CD8-positive, alpha-beta memory T cell (primary cell): ENCODE measurements at places on chromosomes 13 and 19. TPM values are rescaled to one million over a fixed set of nuclear protein-coding genes. Genes with fewer than 3 reads are reported as not detected.

DNA sequence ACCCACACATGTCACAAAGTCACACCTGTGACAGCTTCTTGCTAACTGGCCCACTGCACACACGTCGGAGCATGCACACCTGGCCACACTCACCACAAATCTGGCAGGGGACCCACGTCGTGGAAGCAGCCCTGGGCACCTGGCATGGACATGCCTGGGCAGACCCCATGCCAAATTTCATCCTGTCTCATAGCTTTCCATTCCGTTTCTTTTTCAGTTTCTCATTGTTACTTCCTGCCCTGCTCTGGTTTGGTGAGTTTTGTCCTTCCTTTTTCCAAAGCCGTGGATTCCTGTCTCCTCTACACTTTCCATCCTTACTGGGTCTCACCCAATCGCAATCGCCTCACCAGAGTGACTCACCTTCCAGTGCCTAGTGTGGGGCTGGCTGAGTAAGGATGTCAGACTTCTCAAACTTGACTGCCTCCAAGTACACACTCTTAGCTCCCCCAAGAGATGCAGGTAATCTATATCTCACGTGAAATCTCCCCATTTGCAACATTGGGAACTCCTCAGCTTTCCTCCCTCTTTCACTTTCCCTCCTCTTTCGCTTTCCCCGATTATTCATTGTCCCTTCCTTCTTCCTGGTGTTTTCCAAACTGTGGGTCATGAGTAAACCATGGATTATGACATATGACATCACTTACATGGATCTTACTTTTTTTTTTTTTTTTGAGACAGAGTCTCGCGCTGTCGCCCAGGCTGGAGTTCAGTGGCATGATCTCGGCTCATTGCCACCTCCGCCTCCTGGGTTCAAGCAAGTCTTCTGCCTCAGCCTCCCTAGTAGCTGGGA lies 1.6 kb upstream of the BBC3 start:
- no peaks in the 10 kb centered on the region for H3K27me3 ChIP-seq
- no peak for DNase-seq

GRCh38 chr13:97570442-97570841 lies 136.5 kb downstream of the RAP2A start:
- no peaks in the 10 kb centered on the region for H3K27me3 ChIP-seq
- H3K27ac ChIP-seq, result no peak overlapping the region
- no peak overlapping the region for H3K4me3 ChIP-seq
- DNase-seq, result no peak

DNA sequence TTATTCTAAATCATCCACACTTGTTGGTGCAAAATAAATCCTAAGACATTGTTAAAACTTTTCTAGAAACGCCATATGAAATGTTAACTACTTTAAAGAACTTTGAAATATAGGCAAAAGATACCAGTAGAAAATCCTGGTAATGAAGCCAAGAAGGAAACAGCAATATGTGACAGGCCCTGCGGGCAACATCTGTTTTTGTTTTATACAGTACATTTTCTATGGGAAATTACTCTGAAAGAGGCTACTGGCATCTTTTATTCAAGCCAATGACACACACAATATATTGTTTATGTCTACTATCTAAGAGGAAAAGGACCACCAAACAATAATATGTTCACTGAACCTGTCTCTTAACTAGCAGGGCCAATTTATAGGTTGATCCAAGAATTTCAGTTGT lies 829.7 kb downstream of the PCDH17 start:
- no peaks in the 10 kb centered on the region for H3K4me1 ChIP-seq
- no peak for DNase-seq
- no peak overlapping the region for H3K27ac ChIP-seq
- no peaks in the 10 kb centered on the region for H3K36me3 ChIP-seq

- H3K27me3 ChIP-seq, result peaks cover under 1% of the 10 kb centered on the region
- DNase-seq, result no peak
- no peaks in the 10 kb centered on the region for H3K4me1 ChIP-seq
Measured at GRCh38 chr19:33677745-33678426, 56.1 kb downstream of the CHST8 start.

GRCh38 chr13:67004511-67004910 lies 225.6 kb downstream of the PCDH9 start:
- H3K36me3 ChIP-seq, result no peaks in the 10 kb centered on the region
- no peak overlapping the region for H3K27ac ChIP-seq
- H3K4me1 ChIP-seq, result no peaks in the 10 kb centered on the region
- DNase-seq, result no peak
- H3K27me3 ChIP-seq, result no peaks in the 10 kb centered on the region

DNA sequence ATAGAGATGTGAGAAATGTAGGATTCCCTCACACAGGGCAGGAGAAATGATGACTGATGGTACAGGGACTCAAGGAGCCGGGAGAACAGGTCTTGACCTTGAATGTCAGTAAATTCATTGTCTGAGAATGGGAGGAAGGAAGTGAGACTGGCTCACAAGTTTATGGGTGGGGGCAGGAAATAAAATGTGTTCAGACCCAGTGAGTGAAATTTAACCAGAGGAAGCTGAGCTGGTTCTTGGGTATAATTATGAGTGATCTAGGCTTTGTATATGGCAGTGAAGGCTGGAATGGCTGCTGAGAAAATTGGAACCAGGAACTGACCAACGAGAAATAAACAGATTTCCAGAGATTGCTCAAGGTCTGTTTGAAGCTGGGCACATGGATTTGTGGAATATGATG lies 6.3 kb upstream of the IGSF23 start:
- H3K4me1 ChIP-seq, result peaks cover 10% of the 10 kb centered on the region
- H3K4me3 ChIP-seq, result no peak overlapping the region
- DNase-seq, result peak; percentile 2
- no peaks in the 10 kb centered on the region for H3K36me3 ChIP-seq

DNA sequence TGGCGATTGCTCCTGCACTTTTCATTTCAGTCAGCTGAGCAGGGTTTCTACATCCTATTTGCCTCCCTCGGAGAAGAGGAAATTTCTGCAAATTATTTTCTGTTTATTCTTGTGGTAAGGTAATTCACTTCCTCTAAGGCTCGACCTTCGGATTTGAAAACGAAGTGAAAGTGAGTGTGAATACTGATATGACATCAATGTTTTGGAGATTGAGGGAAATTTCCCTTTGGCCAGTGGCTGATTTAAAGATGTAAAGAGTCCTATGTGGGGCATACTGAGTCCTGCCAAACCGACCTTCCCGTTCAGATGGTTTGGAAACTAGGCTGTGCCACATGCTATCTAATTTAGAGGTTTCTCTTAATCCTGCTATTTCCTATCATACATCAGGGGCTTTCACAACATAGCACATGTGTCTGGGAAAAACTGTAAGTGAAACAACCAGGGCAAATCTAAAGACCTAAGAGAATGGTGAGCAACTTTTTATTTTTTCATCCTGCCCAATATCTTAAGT lies 112.3 kb downstream of the POSTN start:
- DNase-seq, result no peak
- H3K27ac ChIP-seq, result no peak overlapping the region
- no peak overlapping the region for H3K4me3 ChIP-seq
- H3K36me3 ChIP-seq, result no peaks in the 10 kb centered on the region
- H3K27me3 ChIP-seq, result no peaks in the 10 kb centered on the region

- no peaks in the 10 kb centered on the region for H3K27me3 ChIP-seq
- H3K4me3 ChIP-seq, result no peak overlapping the region
- no peak overlapping the region for H3K27ac ChIP-seq
- DNase-seq, result no peak
Measured at GRCh38 chr13:44819245-44819644, 170.0 kb downstream of the NUFIP1 start.

- H3K27ac ChIP-seq, result no peak overlapping the region
- DNase-seq, result no peak
- no peaks in the 10 kb centered on the region for H3K4me1 ChIP-seq
- H3K27me3 ChIP-seq, result no peaks in the 10 kb centered on the region
- no peaks in the 10 kb centered on the region for H3K36me3 ChIP-seq
- H3K4me3 ChIP-seq, result no peak overlapping the region
Measured at GRCh38 chr13:109971006-109971405, 184.6 kb upstream of the IRS2 start.

DNA sequence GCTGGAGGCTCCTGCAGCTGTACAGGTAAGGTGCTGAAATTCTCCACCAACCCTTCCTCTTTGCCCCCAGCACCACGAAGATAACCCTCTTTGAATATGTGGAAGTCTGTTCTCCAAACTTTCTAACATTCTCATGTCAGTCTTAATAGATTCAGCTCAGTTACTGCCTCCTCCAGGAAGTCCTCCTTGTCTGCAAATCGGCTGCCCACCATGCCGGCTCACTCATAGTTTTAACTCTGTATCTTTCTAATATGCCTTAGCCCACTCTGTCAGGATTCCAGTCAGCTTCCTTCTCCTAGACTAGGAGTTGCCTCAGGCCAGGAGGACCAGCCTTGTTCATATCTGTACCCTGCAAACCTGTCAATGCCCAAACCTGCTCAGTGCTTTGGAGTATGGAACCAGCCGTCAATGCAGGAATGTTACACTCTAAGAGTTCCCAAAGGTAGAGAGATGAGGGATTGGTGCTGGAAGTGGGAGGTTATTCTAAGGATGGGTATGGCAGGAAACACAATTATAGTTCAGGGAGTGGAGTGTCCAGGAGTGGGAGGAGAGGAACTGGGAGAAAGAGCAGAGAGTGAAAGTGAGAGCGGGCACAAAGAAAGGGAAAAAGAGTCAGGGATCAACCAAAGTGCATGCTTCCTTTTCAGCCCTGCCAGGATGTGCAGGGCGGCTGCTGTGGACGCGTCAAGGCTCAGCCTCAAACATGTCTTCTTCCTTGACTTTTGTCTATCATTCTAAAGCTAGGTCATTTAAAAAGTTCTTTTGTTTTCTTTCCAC lies 38.0 kb upstream of the ALOX5AP start:
- no peak overlapping the region for H3K4me3 ChIP-seq
- no peak for DNase-seq
- no peaks in the 10 kb centered on the region for H3K36me3 ChIP-seq
- no peaks in the 10 kb centered on the region for H3K27me3 ChIP-seq

- H3K4me1 ChIP-seq, result no peaks in the 10 kb centered on the region
- H3K4me3 ChIP-seq, result no peak overlapping the region
- H3K27me3 ChIP-seq, result no peaks in the 10 kb centered on the region
- DNase-seq, result no peak
- no peaks in the 10 kb centered on the region for H3K36me3 ChIP-seq
Measured at GRCh38 chr13:26806891-26807290, 46.3 kb upstream of the GPR12 start.

GRCh38 chr19:35938282-35939224 lies 2.4 kb downstream of the LRFN3 start:
- peaks cover 37% of the 10 kb centered on the region for H3K4me1 ChIP-seq
- no peak for DNase-seq
- H3K4me3 ChIP-seq, result peak overlapping the region; percentile 71
- H3K36me3 ChIP-seq, result no peaks in the 10 kb centered on the region
- H3K27ac ChIP-seq, result no peak overlapping the region
- no peaks in the 10 kb centered on the region for H3K27me3 ChIP-seq

GRCh38 chr13:114112826-114113322 lies 19.5 kb downstream of the RASA3 start:
- no peak overlapping the region for H3K4me3 ChIP-seq
- no peak overlapping the region for H3K27ac ChIP-seq
- H3K4me1 ChIP-seq, result peaks cover 82% of the 10 kb centered on the region
- H3K27me3 ChIP-seq, result no peaks in the 10 kb centered on the region
- DNase-seq, result no peak

GRCh38 chr19:55269299-55269698 lies 10.5 kb upstream of the PPP6R1 start:
- H3K27ac ChIP-seq, result no peak overlapping the region
- peaks cover 10% of the 10 kb centered on the region for H3K36me3 ChIP-seq
- H3K4me3 ChIP-seq, result no peak overlapping the region
- no peaks in the 10 kb centered on the region for H3K4me1 ChIP-seq

DNA sequence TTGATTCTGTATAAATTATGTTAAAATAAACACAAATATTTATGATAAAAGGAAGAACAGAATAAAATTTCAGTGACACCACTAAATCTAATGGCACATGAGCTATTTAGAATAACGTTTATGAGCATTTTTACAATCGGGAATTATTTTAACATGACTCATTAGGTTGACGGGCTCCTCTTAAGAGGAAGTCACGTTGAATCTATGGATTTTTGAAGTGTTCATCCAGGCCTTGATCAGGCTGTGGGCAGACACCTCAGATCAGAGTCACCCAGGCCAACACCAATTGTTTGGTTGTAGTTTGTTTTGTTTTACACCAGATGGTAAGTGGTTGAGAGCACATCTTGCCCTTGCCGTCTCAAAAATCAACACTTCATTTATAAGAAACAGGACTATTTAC lies 257.8 kb downstream of the FOXO1 start:
- H3K27ac ChIP-seq, result no peak overlapping the region
- H3K27me3 ChIP-seq, result no peaks in the 10 kb centered on the region

DNA sequence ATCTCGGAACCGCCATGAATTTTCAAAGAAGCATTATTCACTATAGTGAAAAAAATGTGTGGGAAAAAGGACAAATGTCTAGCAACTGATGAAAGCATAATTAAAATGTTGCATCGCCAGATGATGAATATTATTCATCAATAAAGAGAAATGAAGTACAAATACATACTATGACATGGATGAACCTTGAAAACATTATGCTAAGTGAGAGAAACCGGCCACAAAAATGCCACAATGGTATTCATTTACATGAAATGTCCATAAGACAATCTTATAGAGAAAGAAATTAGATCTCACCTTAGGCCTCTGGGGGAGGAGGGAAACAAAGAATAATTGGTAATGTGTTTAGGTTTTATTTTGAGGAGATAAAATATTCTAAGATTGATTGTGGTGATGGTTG lies 645.0 kb downstream of the EFNB2 start:
- H3K27me3 ChIP-seq, result no peaks in the 10 kb centered on the region
- no peak for DNase-seq
- no peaks in the 10 kb centered on the region for H3K4me1 ChIP-seq
- no peaks in the 10 kb centered on the region for H3K36me3 ChIP-seq
- H3K27ac ChIP-seq, result no peak overlapping the region

ADM5 gene
- polyA plus RNA-seq, result 0.91 TPM

NCCRP1 gene
- polyA plus RNA-seq, result not detected

ZNF285 gene
- 1.4 TPM for polyA plus RNA-seq

TPTE2 gene
- polyA plus RNA-seq, result not detected

CLEC17A gene
- polyA plus RNA-seq, result not detected

NALCN gene
- polyA plus RNA-seq, result not detected
